ENCODE measurements at places on chromosomes 13 and 19.

GRCh38 chr19:7223429-7223828, 70.8 kb downstream of the INSR start:
- DNase-seq, result no peak

DNA sequence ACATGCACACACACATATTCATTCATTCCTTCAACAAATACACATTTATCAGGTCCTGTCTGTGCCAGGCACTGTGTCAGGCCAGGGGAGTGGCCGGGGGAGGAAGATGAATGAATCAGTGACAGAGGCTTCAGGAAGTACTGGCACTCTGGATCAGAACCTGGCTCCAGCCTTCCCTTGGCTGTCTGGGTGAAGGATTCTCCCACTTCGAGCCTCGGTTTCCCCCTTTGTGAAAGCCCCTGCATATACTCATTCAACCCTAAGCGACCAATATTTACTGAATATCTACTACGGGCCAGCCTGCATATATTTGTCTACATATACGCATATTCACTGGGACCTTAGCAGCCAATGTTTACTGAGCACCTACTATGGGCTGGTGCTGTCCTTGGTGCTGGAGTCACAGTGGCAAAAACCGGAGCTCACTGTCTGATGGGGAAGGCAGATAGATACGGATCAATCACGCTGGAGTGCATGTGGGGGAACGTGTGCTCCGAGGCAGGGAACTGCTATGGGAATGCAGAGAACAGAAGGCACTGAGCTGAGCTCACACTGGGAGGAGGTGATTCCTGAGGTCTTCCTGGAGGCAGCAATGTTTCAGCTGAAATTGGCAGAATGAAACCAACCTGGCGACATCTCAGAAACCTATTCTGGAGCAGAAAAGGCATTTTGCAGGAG, 636 bp upstream of the ZNF579 start:
- no peak for DNase-seq

- DNase-seq, result no peak
Observed at GRCh38 chr19:13712767-13713201, 51.5 kb upstream of the MRI1 start.

DNA sequence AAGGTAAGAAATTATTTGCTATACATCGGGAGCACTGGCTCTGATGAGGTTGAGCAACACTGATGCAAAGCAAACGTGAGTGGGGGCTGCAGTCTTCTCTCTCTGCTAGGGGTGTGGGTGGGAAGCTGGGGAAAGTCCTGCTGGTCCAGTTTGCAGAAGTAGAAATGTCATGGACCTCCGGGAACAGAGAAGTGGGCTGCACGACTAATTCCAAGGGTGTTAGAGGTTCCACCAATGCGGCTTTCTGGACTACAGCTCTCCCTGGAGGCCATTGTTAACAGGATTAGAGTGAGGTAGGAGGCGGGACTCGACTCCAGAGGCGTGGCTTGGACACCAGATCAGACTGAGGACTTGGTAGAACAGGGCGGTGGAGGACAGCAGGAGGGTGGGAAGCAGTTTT, 5.7 kb upstream of the FBXO27 start:
- no peak for DNase-seq

DNA sequence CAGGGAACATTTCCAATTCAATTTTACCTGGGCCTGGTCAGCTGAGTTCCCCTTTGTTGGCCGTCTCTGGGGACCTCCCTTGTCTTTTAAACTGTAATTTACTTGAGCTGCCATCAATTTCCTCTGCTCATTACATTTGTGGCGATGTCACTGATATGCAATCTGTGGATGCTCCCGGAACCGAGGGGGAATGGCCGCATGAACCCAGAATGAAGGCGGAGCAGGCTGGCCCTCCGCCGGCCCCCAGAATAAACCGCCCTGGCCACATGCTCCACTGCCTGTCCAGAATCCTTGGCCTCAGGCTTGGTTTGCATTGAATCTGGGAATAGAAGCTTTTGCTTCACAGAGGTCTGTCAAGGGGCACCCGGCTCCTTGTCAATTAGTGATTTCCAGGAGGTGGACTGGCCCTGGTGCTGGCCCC, 276.8 kb downstream of the TEX29 start:
- DNase-seq, result no peak

GRCh38 chr13:108345016-108345415, 75.5 kb downstream of the TNFSF13B start:
- DNase-seq, result no peak

GRCh38 chr13:26956522-26957142, 196.0 kb upstream of the GPR12 start:
- DNase-seq, result no peak

DNA sequence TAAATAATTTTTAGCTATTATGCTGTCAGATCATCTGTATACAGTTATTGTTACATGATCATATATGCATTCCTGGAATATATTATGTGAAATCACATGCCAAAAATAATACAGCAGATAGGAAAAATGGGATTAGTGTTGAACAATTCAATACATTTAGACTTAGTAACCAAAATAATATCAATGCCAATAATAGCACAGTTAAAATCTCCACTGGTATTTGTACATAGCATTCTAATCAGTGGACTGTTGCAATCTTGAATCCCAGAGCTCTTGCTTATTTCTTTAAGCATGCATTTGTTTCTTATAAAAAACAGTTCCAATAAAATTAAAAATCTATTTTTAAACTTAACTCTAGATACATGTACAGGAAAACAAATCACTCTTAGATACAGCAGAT, 2772.2 kb downstream of the PCDH9 start:
- DNase-seq, result no peak

DNA sequence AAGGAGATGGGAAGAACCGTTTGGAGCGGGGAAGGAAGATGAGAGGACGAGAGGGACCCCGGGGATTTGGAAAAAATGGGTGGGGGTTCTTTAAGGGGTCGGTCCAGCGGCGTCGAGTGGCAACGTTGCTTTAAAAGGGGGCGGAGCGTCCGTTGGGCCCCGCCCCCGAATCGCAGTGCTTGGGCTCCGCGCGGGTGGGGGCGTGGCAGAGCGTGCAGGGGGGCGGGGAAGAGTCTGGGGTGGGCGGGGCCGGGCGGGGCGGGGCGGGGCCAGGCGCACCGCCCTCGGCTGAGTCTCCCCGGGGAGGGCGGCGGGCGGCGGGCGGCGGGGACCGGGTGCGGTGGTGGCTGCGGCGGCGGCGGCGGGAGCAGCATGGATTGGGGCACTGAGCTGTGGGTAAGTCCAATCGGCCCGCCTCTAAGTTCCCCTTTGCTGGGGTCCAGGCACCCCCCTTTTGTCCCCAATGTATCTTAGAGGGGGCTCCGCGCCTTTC, at the start of gene TRIP10:
Gene TRIP10, plus strand, starts transcription at position 291 of the 493 bp plus-strand sequence. Its CDS starts 82 bp downstream, at position 373.
- no peak for DNase-seq

- no peak for DNase-seq
Observed at GRCh38 chr19:46606019-46606418, 4.9 kb downstream of the CALM3 start.

GRCh38 chr19:18008814-18009213, 844 bp downstream of the ARRDC2 start:
- no peak for DNase-seq

DNA sequence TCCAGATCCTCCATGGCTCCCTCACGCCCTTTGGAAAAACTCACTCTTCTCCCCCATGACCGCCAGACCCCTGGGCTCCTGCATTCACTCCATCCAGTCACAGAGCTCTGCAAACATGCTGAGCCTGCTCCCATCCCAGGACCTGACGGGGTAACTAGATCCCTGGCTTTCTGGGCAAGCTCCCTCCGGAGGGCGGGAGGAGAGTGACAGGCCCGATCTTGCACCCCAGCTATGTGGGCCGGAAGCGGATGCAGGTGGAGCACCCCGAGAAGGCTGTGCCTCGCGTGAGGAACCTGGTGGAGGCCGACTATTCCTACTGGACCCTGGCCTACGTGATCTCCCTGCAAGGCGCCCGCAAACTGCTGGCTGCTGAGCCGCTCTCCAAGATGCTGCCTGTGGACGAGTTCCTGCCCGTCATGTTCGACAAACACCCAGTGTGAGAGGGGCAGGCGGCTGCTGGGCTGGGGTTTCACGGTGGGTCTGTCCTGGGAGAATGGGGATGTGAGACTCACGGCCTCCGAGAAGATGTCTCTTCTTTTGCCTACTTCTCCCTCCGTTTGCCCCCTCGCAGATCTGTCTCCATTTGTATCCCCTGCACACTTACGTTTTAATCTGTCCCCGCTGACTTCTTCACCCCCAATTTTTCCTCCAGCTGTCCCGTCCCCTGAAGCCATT, 25.2 kb downstream of the COLGALT1 start:
- no peak for DNase-seq
